ENCODE measurements at places on chromosomes 3 and 15.

DNA sequence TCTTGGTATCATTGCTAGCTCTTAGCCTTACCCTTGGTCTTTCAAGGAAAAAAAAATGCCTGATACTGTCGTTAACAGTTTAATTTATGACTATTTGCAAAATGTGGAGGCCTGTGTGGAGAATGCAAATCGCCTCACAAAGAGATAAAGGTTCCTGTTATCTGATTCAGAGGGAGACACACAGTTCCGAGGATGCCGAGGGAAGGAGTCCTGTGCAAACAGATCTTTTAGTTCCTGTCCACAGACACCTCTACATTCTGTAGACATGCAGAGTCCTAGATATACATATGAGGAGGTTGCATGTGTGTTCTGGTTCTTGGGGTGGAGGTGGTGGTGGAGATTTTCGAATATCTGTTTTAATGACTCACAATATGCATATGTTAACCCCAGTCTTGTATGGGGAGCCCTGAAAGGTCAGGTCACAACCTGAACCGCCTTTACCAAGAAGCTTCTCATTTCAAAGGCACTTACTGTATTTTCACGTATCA, 5.7 kb downstream of the NR2F2 start:
- no peak for DNase-seq

- no peak for DNase-seq
Observed at GRCh38 chr15:29133321-29133720, 136.3 kb downstream of the NSMCE3 start.

DNA sequence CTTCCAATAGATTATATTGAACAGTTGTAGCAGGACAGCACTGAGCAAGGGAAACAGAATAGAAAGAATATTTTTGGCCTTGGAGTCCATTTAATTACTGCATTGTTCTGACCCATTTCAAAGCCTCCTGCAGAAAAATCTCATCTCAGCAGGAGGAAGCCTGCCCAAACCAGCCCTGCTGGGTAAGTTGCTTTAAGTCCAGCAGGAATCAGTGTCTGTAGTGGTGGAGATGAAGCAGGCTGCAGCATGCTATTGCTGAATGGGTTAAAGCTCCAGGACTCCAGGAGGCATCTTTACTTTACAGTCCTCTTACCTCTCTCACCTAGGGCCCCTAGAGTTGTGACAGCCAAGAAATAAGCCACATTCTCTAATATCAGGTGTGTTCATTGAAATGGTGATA, 380.3 kb upstream of the THBS1 start:
- DNase-seq, result no peak

DNA sequence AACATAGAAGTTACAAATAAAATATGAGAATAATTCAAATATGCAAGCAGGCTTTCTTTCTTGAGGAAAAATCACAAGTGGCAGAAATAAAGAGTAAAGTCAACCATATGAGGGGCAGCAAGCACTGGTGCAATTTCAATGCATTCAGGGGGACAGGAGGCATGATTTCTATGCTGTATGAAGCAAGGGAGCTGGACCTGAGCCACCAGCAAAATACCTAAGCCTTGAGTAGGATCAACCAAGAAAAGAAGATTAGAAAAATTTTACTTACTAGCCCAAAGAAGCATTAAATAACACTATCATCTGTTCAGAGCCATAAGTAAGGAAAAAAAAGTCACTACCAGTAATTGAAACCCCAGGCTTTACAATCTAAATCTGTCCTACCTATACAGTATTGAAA, 6.3 kb downstream of the ADGRG7 start:
- no peak for DNase-seq

- DNase-seq, result no peak
Observed at GRCh38 chr15:41032079-41032328, 78.7 kb downstream of the CHAC1 start.

DNA sequence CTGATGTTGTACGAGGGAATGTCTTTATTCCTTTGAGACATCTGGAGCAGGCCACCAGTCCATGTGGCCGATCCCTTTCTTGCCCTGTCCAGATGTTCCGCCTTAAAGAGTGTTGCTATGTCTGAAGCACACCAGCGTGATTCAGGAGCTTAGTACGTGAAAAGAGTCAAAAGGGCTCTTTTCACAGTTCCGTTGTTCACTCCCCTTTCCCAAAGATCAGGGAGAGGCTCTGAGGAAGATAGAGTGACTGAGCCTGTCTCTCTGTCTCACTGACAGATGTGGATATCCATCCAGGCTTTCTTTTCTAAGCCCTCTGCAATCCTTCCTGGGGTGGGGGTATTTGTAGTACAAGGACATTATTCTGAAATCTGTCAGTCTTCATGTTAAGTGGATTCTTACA, 262.5 kb upstream of the LRTM1 start:
- no peak for DNase-seq

DNA sequence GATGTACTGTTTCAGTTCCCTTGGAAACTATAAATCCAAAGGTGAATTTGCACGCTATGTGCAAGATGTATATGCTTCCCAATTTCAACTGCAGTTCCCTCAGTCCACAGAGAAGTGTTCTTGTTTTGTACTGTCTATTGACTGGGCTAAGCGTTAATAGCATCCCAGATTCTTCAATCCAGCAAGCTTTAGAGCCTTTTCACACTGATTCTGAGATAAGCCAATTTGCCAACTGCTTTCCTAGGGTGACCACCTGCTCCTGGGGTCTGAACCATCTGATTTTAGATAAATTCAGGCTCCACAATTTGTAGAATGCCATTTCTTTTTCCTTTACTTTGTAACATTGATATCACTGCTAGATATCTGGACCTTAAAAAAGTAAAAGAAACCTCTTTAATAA, 340.1 kb downstream of the PTPRG start:
- no peak for DNase-seq
